Fibroblast of lung (primary cell): ENCODE measurements at places on chromosomes 3 and 15.

- DNase-seq, result no peak
Observed at GRCh38 chr15:89444241-89445225, 51.9 kb downstream of the RHCG start.

DNA sequence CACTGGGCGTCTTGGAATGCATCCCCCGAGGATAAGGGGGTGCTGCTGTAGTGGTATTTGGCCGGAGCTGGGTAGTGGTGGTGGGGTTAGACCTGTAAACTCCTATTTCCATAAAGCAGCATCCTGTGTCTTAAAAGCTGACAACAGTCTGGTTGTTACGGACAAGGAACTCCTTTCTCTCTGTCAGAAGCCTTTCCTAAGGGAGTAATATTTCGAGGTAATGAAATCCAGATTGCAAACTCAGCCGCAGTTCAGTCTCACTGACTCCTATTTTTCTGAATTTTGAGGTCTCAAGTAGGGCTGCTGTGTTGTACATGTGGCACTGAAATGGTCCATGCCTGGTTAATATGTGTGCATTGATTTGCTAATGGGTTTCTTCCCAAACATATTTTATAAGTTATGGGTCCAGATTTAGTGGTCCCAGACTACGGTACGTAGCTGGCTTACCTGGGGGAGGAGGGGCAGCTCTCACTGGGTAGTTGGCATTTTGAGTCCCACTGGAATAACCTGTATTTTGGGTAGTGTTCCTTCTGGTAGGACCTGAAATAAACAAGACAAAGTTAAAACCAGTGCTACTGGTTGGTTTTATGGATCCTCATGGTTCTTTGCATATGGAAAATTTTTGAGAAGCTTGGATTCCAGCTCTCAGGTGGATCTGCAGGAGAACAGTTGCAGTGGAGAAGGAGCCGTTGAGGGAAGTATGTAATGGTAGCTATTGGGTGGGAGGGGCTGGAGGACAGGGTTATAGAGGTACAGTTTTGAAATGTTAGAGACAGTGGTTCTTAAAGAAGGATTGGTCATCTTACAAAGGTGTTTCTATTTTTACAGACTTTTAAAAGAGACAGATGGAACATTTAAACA is 48.6 kb upstream of the LDHAL6B start:
- no peak for DNase-seq

- peak; percentile 94 for DNase-seq
Observed at GRCh38 chr3:141412936-141413354, 44.6 kb downstream of the ZBTB38 start.

- no peak for DNase-seq
Observed at GRCh38 chr15:68232937-68233336, 3.4 kb upstream of the CLN6 start.

DNA sequence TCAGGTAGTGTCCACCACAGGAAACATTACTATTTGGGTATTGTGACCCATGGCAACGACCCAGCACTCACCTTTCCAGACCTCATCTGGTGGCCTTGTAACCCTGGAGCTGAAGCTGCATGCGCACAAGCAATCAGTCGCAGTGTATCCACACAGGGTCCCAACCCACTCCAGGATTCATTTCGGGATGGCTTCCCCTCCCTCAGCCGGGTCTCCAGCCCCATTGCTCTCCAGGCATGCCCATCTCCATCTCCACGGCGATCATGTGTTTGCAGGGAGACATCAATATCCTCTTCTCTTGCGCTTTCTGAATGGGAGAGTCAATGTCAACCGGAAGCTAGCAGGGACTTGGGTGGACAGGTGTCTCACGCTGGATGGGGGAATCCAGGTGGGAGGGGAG is 35.2 kb downstream of the GOLGA6L2 start:
- DNase-seq, result no peak

DNA sequence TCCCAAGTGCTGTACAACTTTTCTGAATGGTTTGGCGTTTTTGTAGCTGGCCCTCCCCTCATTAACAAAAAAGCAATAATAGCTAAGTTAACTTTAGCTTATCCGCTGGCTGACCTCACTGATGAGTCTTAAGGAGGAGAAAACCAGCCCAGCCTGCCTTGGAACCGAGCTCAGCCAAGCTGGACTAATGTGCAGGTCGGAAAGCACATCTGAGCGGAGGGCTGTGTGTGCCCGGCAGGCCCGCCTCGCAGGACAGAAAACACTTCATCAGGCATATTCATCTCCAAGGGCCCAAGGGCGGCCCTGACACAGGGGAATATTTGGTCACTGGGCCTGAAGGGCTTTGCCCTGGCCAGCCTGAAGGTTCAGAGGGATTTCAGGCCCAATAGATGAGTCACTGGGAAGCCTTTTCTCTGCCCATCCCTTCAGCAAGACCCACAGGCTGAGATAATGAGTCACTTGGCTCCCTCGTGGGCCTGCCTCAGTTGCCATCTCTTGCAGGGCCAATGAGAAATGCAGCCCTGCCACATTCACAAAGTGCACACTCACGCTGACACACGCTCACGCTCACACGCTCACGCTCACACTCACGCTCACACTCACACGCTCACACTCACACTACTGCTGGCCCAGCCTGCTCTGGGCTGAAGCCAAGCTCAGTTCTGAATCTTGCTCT is 75.1 kb downstream of the SLC12A8 start:
- peak; percentile 80 for DNase-seq

GRCh38 chr3:113212150-113212843 is 940 bp downstream of the BOC start:
- DNase-seq, result peak; percentile 40

- peak; percentile 15 for DNase-seq
Observed at GRCh38 chr15:73704869-73705645, 20.9 kb downstream of the CD276 start.

- no peak for DNase-seq
Observed at GRCh38 chr3:64316971-64317370, 91.7 kb upstream of the PRICKLE2 start.

GRCh38 chr3:3154879-3155610 is 24.4 kb downstream of the CRBN start:
- DNase-seq, result no peak

DNA sequence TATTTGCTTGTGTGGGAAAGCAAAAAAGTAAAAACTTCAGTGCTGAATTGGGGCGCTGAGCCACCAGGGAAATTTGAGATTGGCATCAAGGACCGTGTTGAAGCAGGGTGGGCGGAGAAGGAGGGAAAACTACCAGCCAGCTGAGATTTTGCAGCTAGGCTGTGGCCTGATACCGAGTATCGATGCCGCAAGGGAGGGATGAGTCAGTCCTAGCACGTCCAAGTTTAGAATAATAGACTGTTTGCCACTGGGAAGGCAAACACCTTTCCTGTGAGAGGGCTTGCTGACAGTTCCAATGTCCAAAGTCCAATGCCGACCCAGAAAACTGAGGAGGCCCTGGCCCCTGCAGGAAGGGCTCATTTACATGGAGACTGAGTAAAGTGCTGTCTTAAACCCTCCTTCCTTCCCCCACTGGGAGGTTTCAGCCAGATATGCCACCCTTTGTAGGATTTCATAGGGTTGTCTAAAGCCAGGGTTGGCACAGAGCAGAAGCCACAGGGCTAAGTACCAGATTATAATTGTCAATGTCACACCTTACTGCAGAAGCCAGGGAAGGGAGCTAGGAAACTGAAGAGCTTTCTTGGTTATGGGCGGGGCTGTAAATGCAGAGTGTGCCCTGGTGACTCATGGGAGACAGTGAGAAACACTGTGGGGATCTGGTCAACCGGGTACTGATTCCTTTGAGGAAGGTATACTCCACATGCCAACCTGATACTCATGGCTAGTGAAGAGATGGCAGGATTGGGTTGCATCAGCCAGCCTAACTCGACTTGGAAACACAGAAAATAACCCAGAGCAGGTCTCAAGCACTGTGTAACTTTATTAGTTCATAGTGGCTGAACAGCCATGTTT is 28.4 kb upstream of the PIK3CB start:
- DNase-seq, result peak; percentile 56

DNA sequence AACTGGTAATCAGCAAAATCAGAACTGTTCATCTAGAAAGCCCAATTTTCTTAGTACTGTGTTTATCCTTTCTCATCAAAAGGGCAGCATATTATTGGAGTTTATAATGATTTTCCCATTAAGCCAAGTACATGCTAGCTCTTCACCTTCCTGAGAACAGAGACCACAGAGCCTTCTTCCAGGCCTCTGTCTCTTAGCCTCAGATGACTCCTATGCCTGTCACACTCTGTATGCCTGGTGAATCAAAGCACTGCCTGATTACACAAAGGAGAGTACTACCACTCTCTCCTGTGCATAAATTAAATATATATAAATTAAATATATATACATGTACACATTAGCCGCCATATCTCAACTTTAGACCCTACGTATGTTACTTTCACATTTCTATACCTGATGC is 636.1 kb downstream of the NTRK3 start:
- DNase-seq, result no peak

- DNase-seq, result peak; percentile 27
Observed at GRCh38 chr3:133211449-133211848, 173.3 kb downstream of the TMEM108 start.

DNA sequence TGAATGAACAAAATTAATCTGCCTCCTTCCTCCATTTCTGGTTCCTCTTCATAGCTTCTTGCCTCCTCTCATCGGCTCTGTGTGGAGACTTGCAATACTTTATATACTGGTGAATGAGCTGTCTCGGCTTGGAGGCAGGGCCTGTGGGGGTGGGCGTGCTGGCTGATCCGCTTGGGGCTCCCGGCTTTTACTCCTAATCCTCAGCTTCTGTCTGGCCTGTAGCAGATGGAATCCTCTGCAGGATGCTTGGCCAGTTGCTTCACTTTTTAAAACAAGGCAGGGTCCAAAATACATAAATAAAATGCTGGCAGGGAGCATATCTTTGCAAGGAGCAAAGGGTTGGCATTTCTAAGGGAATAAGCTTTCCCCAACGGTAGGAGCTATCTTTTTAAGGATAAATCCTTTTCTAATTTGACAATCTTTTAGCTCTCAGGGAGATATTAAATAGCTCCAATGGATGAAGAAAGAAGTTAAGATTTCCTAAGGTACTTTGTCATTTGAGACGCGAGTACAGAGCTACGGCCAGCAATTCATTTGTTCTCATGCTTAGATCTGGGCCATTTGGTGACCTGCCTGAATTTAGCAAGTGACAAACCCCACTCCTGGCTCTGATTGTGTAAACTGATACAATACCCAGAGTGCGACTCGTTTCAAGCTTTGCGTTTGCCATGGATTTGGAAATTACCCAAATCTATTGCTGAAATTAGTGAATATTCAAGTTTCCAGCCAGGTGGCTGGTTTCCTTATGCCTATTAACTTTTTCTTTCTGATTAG is 18.9 kb downstream of the SV2B start:
- no peak for DNase-seq

DNA sequence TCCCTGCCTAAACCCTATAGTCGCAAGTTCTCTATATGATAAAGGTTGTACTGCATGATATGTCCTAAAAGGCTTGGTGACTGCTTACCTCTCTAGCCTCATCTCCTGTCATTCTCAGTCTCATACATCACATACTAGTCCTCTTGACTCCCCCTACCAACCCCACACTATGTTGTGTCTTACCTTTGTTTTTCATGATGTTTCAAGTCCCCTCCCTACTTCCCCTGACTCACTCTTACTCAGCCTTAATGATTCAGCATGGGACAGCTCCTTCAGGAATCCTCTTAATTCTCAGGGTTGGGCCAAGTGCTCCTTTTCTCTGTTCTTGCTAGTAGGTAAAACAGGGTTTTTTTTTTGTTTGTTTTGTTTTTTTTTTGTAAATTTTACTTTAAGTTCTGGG is 49.6 kb downstream of the SLMAP start:
- DNase-seq, result peak; percentile 66

- DNase-seq, result no peak
Observed at GRCh38 chr15:90059208-90059985, 42.9 kb downstream of the IDH2 start.

DNA sequence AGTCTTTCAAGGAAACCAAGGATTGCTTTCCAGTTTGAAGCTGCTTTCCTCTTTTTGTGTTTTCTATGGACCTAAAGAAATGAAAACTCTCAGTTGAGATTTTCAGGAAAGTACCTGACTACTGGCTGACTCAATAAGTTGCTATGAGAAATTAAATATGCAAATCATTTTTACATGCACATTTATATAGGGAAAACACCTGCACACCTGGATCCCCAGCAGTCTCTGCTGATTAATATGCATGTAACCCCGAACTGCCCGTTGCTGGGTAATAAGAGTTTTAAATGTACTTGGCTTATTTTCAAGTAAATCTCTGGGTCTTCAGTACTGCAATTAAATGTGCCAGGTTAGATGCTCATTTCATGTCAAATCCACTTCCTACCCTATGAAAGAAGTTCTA is 77.2 kb downstream of the KBTBD8 start:
- no peak for DNase-seq

- DNase-seq, result no peak
Observed at GRCh38 chr3:47425383-47425778, 44.6 kb downstream of the PTPN23 start.

GRCh38 chr3:157029365-157029790 is 130.6 kb downstream of the CCNL1 start:
- DNase-seq, result no peak
